ENCODE measurements at places on chromosomes 5 and 9.

DNA sequence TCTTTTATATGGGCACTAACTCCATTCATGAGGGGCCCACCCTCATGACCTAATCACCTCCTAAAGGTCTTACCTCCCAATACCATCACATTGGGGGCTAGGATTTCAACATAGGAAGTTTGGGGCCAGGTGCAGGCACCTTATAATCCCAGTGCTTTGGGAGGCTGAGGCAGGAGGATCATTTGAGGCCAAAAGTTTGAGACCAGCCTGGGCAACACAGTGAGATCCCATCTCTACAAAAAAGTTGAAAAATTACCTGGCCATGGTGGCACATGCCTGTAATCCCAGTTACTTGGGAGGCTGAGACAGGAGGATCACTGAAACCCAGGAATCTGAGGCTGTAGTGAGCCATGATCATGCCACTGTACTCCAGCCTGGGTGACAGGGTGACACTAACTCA is 76.7 kb downstream of the MYO10 start:
- no peak for ATAC-seq

DNA sequence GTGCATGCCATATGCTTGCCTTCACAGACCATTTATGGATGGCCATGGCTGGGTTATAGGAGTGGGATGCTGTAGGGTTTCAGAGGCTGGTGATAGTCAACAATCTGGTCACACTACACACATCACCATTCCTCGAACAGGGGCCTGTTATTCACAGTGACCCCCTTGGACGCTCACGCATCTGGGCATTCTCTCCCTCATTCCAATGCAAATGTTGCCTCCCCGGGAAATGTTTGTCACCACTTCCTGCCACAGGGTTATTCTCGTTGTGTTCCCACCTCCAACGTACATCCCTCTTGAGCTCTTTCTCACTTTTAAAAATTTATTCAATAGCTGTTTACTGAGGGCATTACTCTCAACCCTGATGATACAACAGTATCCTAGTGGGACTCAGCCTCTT is 135.4 kb downstream of the SCAMP1 start:
- ATAC-seq, result no peak

- peak; percentile 62 for ATAC-seq
Measured at GRCh38 chr9:108784998-108785397, 70.8 kb downstream of the ACTL7B start.

GRCh38 chr9:20599195-20599594 is 23.1 kb downstream of the MLLT3 start:
- no peak for ATAC-seq

- ATAC-seq, result peak; percentile 53
Measured at GRCh38 chr5:59036274-59036961, 453.5 kb downstream of the RAB3C start.

GRCh38 chr5:135242866-135243555 is 156.0 kb downstream of the MACROH2A1 start:
- peak; percentile 75 for ATAC-seq

GRCh38 chr5:169251333-169252084 is 49.4 kb downstream of the SLIT3 start:
- no peak for ATAC-seq
